NCI-H187 (cell line): ENCODE measurements at places on chromosomes 5 and 9.

- no peak for DNase-seq
Measured at GRCh38 chr5:96072791-96073165, 111.1 kb upstream of the ELL2 start.

DNA sequence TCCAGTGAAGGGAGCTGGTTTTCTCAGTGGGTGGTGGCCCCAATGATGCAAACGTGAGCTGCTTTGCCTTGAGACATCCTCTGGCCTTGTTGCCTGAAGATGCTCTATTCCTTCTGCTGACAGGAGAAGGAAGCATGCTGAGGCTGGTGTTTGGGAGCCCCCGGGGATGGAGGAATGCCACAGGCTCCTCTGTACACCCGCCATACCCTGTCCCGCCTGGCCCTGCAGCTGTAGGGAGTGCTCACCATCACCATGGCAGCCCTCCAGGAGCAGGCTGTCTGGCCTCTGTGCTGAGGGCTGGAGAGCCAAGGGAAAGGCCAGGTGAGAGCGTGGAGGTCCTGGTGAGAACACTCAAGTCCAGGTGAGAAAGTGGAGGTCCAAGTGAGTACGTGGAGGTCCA, 134.4 kb downstream of the MRPL36 start:
- DNase-seq: no peak

DNA sequence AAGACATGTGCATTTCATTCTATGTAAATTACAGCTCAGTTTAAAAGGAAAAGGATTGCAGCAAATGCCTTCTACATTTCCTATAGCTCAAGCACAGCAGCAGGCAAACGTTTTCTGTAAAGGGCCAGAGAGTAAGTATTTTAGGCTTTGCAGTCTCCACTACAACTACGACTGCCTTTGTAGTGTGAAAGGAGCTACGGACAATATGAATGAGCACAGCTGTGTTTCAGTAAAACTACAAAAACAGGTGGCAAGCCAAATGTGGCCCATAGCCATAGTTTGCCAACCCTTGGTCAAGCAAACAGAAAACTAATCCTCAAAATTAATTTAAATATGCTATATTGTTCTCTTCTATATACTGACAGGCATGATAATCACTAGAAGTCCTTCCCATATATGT, 7.2 kb downstream of the PTBP3 start:
- no peak for DNase-seq

DNA sequence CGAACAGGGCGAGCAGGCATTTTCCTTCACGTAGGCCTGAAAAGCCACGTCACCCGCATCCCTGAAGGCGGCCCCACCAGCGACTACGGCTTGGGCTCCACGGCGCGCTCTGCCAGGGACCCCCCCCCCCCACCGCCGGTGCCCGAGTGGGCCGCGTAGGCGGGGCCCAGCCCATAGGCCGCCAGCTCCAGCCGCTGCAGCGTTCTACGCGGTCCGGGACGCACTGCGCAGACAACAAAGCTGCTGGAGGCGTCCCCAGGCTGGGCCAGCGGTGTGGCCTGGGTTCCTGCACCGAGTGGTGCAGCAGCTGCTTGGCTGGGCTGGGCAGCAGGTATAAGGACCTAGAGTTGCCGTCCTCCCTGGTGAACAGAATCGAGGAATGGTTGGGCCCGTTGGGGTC, 18.3 kb upstream of the BTNL3 start:
- DNase-seq: no peak

GRCh38 chr9:2727966-2728613, 10.8 kb downstream of the KCNV2 start:
- no peak for DNase-seq

DNA sequence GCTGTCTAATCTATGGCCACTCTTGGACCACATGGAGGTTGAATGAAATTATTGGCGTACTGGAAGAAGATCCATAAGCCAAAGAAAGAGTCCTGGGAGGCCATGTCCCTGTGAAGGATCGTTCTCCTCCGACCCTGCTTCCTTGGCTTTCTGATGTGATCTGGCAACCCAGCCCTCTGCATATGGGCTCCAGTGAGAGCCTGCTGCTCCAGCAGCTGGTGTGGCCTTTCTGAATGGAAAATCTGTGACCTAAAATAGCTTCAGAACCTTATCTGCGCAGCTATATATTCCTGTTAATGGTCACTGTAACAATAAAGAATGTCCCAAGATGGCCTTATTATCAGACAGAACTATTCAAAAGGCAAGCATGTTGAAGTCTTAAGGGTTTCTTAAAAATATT, 40.2 kb upstream of the PHF2 start:
- DNase-seq: no peak

GRCh38 chr5:154115291-154115690, 75.2 kb upstream of the GALNT10 start:
- no peak for DNase-seq

DNA sequence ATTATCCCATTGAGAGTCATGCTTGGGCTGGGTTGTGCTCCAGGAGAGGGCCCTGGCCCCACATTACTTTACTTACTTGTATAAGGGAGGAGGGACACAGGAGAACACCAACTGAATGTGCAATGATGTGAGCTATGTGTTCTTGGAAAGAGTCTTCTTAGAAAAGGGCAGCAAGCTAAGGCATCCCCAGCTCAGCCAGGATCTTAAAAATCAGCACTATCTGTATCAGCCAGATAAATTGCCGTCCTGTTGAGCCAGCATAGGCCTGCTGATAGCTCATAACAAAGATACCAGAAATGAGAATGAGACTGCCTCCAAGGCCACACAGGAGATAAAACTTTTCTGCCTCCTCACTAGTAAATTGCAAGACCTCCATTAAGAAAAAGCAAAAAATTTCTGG, 357.5 kb downstream of the CAAP1 start:
- no peak for DNase-seq

DNA sequence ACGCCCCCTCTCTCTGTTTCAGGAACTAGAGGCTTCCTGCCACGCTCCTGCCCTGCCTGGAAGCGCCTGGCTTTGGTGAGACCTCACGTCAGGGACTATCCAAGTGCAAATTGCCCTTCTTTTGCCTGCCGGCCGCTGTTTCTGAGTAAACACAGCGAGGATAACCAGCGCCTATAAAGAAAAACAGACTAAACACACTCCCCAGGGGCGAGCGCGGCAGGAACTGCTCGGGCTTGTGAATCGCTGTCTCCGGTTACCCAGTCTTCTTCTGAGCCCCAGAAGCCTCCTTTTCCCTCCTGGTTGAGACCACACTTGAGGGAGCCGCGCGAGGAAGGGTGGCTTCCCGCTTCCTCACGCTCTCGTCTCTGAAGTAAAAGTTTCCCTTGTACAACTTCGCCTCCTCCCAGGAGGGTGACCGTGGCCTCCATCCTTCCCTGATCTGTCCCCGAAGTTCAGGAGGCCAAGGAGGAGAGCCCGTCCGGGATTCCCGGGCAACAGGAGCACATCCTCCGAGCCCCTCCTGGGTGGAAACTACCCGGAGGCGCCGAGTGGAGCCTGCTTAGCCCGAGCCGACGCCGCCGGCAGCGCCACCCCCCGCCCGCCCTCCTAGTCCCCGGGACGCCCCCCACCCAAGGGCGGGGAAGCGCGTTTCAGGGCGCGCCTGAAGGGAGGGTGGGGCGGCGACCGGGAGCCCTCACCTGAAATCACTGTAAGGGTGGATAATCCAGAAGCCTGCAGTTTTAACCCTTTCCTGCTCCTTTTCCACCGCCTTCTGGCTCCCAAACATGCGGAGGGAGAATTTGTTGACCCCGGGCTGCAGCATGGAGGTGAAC, 993 bp downstream of the HCN1 start:
- no peak for DNase-seq

DNA sequence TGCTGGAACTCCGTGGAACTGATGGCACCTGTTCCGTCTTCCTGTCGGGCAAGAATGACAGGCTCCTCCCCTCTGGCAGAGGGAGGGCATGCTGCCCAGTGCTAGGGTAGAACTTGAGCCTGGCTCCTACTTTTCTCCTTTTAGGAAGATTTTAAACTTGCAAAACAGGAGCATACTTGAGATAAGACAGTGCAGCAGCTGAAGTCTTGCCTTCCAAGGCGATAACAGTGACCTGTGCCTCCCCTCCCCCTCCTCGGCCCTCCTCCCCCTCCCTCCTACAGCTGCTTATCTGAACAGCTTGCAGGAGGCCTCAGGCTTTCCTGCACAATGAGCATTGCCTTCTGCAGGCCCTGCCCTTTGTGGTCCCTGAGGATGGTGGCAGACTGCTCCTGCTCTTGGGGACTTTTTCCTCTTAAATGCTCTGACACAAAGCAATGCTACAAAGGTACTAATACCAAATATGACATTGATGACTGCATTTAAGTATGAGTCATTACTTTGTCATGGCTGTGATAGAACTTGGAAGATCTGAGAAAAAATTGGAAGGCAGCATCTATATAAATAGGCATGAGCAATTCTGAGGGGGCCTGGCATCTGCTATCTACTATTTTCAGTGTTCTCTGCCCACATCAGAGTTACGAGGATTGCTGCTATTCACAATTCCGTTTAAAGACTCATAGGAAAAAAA, 2.0 kb downstream of the GADD45G start:
- no peak for DNase-seq

GRCh38 chr5:143682246-143682905, 129.6 kb upstream of the HMHB1 start:
- DNase-seq: no peak

DNA sequence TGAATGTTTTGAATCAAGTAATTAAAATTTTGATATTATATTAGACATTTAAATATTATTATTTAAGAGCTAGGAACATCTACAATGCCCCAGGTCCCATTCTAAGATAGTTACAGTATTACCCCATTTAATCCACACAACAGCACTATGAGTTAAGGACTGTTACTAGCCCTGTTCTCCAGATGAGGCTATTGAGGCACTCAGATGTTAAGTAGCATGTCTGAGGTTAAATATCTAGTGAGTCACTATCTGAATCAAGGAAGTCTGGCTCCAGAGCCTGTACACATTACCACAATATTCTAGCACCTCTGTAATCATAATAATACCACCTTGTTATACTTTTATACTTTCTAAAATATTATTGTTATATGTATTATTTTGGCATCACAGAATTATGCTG, 304.6 kb downstream of the PDE4D start:
- no peak for DNase-seq

DNA sequence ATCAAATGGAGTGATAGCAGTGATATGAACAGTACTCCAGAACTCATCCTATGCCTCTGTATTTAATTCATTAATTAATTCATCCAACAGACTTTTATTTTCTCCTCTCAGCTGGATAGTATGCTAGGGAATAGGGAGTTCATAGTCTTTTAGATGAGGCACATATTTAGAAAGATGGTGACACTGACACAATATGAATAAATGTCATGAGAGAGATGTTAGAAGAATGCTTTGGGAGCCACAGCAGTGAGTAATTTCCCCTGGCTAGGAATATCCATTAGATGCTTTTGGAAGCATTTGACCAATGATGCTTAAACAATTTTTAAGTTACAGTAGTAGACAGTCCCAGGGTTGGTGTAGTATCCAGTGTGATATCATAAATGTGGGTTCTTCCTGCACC, 428.7 kb upstream of the SGCD start:
- DNase-seq: no peak

DNA sequence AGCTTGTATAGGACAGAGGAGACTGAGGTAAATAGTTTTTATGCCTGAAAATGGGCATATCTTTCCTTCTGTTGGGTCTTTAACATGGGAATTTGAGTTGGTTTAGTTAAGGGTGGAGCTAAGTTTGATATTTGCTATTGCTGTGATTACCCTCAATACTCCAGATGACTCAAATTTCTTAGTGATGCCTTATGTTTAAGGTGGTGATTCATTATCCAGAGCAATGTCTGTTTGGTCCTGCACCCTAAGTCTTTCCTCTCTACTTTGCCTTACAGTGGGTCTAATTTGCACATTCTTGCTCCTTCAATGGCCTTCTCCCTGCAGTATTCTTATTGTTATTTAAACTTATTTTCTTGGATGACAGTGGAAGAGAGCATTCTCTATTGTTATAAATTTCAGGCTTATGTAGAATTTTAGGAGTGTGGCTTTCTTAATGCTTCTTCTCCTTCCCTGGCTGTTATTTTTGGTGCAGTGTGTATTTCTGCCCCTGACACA, 312.9 kb upstream of the RPS23 start:
- DNase-seq: no peak
